ENCODE measurements at places on chromosomes 3 and 15. TPM values are rescaled to one million over a fixed set of nuclear protein-coding genes. Genes with fewer than 3 reads are reported as not detected.
A peak's percentile ranks its signal among the peaks of the same experiment; 100 is the strongest.

The PIGZ gene
- 92.6 TPM for total RNA-seq

The EIF1B gene
- 39.6 TPM for total RNA-seq

DNA sequence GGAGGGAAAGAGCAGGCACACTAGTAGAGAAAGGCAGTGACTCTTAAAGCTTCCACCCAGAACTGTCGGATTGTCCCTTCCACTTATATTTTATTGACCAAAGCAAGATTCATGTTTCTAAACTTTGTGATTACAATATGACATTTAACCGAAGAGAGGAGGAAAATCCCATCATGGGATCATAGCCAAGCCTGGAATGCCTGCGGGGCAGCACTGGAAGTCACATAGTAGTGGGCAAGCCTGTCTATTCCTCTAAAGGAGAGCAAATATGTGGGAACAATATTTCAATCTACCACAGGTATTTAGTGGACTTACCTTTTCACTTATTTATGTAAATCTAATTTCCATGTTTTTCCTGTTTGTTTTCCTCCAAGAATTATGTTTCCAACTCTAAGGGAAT is 3.8 kb upstream of the TMOD3 start:
- no peak for DNase-seq

- DNase-seq = no peak
Observed at GRCh38 chr3:139975594-139976365, 40.8 kb downstream of the CLSTN2 start.

The CLDN18 gene
- total RNA-seq = not detected

The FOXB1 gene
- total RNA-seq = not detected

GRCh38 chr3:11629716-11630115 is 14.0 kb downstream of the VGLL4 start:
- no peak for DNase-seq

The KIF7 gene
- 1.7 TPM for total RNA-seq

DNA sequence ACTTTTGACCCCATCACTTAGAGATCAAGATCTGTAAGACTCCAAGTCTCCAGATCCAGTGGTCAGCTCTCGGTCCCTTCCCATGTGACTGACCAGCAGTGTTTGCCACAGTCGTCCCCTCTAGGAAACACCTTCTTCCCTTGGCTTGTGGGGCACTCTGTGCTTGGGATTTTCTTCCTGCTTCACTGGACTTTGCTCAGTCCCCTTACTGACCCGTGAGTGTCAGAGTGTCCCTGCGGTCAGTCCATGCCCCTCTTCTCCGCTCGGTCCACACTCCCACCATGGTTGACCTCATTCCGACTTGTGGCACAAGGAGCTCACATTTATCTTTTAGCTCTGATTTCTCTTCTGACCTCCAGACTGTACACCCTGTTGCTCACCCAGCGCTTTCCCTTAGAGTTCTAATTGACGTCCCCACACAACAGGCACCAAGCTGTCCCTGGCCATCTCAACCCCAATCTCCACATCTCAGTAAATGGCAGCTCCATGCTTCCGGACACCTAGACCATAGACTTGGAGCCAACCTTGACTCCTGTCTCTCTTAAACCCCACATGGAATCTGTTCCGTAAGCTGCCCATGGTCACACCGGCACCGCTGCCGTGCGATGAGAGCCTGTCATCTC is 67.9 kb downstream of the APBA2 start:
- DNase-seq = no peak

GRCh38 chr3:100069472-100069871 is 44.8 kb downstream of the FILIP1L start:
- no peak for DNase-seq

- no peak for DNase-seq
Observed at GRCh38 chr3:107861422-107861821, 229.4 kb downstream of the CD47 start.

- DNase-seq = no peak
Observed at GRCh38 chr3:396293-396692, 199.7 kb downstream of the CHL1 start.

DNA sequence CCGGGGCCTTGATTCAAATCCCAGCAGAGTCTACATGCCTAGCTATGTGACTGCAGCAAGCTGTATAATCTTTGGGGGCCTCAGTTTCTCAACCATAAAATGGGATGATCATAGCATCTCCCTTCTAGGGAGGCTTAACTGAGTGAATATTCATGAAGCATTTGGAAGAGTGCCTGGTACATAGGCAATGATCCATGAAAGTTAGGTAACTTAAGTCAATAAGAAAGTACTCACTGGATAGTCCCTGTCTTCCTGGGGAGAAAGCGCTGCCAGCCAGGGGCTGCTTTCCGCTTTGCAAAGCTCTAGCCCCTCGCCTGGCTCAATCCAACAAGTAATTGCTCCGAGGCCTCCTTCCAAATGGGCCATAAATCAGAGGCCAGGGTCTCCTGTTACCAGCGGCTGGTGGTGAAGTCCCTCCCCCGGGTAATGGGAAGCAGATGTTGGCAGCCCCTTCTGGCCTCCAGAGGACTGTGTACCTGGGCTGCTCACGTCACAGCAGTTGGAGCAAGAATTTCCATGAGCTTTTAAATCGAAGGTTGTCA is 521.9 kb upstream of the PROK2 start:
- no peak for DNase-seq

DNA sequence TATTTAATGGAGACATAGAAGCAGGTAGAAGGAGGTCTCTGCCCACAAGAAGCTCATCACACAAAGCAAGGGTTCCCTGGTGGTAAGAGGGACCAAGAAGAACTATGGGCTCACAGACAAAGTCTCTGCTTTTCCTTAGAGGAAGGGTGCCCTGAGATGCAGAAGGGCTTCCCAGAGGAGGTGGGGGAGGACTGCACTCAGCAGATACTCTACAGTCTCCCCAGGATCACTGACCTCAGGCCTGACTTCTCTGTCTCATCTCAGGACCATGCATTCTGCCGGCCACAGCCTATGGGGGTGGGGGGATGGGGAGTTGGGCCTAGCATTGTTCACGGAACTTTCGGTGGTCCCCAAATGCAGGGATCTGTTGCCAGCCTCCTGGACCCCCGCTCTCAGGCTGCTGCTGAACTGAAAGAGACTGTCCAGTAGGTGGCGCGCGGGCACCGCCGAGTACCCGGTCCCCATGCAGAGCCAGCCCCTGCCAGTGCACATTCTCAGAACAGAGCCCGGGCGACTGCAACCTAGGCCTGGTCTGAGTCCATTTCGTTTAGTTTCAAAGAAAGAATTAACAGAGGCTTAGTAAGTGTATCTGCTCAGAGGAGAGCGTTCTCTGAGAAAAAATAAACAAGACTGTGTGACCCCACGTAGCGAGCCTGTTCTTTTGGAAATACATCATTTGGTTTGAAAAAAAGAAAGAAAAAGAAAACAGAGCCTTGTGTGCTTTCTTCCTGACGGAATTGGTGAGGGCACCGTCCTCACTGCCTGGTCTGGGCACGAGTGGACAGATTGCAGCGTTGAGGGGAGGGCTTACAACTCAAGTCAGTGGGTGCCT is 74.1 kb downstream of the LRTM1 start:
- peak; percentile 75 for DNase-seq

DNA sequence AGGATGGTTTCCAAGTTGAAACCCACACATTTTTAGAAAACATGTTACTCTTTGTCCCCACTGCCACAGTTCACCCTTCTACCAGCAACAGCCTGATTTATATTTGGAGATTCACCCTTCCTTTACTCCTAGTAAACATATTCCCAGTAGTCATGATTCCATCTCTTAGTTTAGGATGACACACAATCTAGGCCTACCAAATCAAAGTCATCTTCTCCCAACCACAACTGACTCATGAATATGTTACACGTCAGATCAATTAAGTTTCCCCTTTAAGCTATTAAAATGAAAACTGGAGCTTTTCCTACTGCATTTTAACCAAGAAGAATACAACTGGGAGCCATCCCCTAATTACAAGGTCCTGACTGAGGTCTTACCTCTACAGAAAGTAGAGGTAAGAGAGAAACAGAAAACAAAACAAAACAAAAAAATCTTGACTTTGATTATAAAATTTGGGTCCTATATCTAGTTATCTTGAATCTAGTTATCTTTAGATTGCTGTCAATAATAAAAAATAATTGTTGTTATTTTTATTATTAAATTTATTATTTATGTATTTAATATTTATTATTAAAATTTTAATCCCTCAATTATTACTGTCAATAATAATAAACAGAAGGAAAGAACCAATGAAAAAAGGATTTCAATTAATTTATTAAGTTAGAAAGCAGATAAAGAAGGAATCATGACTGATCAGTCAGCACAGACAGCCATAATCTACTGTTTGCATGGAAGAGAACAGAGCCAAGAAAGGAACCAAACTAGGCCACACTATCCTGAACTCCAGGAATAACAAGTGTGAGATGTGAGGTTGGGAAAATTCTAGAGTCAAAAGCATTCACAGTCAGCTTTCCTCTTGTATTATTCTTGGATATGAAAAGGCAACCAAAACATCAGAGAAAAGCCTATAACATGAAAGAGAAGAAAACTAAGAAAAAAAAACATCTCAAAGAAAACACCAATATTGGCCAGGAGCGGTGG is 12.5 kb downstream of the DPH6 start:
- DNase-seq = no peak

- no peak for DNase-seq
Observed at GRCh38 chr3:87120881-87121280, 106.2 kb upstream of the CHMP2B start.

The TBC1D23 gene
- 38.2 TPM for total RNA-seq

- DNase-seq = peak; percentile 80
Observed at GRCh38 chr3:127821394-127821793, 921 bp downstream of the MGLL start.

The CRTC3 gene
- total RNA-seq = 23.1 TPM

DNA sequence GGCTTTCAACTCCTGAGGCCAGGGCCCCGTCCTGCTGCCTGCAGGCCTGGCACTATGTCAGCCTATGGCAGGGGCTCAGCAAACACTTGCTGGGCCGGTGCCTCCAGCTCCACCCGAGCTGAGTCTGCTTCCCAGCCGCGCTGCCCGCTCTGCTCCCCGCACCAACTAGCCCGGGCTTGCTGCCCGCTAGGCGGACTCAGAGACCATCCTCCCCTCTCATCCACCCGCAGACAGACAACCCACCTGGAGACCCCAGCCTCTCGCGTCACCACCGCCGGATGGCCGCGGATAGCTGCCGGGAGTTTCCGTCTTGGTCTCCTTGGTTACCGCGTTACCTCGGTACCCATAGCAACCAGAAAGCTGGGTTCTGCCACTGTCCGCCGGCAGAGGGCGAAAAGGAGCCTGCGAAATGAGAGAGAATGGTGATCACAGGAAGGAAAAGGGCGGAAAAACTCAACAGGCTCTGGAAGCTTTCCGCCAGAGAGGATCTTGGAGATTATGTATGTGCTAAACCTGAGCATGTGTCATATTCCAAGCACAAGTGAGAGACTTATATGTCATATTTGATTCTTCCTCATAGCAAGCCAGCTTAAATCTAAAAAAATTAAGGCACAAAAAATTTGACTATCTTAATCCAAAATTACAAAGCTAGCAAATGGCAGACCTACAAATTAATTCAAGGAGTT is at the start of gene ZBBX:
TSS of gene ZBBX (minus strand) at position 294 of the 686 bp plus-strand sequence. CDS start 7,396 bp downstream, outside the sequence.
- peak; percentile 87 for DNase-seq

GRCh38 chr3:168618827-168619470 is 523.2 kb upstream of the GOLIM4 start:
- no peak for DNase-seq

- peak; percentile 83 for DNase-seq
Observed at GRCh38 chr15:80615783-80616391, 79.2 kb upstream of the ABHD17C start.
